HCEC 1CT (cell line): ENCODE measurements at places on chromosomes 2 and 18.

DNA sequence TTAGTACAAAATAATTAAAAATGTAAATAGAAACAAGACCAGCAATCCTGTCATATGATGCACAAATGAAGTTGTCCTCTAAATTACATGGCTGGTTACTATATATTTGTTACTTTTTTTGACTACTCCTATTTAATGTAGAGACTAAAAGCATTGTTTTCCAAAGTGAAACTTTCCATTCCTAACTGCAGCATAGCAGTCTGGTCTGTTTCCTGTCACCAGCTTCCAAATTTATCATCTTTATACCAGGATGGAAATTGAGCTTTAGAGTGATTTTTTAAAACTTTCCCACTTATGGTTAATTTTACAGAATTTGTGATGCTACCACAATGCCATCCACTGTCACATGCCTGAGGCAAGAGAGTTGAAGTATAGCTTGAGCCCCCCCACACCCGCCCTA is 33.5 kb upstream of the RAB27B start:
- no peak for DNase-seq

GRCh38 chr2:216739035-216739434 is 43.7 kb upstream of the IGFBP5 start:
- no peak for DNase-seq

GRCh38 chr18:32139835-32140283 is 48.2 kb downstream of the RNF138 start:
- no peak for DNase-seq

- DNase-seq, result no peak
Observed at GRCh38 chr2:9631878-9632700, 1.3 kb upstream of the YWHAQ start.

- DNase-seq, result peak; percentile 6
Observed at GRCh38 chr18:79400091-79400590, 4.4 kb downstream of the NFATC1 start.

DNA sequence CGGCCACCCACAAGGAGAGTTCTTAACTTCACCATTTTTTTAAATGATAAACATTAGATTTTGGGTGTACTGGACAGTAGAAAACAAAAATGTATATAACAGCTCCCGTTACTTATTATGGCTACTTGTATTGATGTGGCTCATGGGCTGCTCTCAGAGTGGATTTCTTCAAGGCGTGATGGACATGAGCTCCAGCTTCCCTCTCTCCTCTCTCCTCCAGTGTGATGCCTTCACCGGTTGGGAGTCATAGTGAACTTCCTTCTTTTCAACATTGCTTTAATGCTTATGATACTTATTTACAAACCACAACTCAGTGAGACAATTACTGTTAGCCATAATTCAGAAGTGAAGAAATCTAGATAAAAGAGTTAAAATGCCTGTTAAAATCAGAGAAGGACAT is 515.2 kb downstream of the RNF144A start:
- no peak for DNase-seq

DNA sequence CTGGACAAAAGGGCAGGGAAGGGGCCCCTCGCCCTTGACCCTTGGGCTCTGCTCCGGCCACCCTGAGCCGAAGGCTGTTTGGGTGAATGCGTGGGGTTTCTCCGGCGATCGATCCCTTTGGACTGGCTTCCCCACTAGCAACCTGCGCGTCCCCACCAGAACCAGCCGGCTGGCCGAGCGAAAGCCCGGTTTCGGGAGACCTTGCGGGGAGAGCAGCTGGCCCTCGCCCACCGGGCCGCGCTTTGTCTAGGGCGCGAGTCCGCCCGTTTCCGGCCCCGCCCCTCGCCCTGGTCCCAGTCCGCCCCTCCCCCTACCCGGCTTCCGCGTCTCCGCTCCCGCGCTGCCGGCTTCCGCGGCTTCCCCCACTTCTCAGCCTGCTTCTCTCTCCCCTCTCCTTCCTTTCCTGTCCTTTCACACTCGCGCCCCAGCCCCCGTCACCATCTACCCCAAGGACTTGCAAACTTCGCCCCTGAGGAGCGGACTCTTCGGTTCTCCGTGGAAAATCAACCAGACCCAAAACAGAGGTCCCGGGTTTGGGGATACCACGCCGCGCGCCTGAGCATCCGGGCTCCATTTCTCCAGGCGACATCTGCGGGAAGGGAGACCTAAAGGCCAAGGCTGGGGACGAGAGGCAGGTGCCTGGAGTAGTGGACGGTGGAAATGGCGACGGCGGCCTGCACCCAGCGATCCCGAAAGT is 48.0 kb upstream of the ATP6V1B1 start:
- no peak for DNase-seq

GRCh38 chr2:98438190-98439133 is 6.2 kb upstream of the INPP4A start:
- DNase-seq, result no peak

DNA sequence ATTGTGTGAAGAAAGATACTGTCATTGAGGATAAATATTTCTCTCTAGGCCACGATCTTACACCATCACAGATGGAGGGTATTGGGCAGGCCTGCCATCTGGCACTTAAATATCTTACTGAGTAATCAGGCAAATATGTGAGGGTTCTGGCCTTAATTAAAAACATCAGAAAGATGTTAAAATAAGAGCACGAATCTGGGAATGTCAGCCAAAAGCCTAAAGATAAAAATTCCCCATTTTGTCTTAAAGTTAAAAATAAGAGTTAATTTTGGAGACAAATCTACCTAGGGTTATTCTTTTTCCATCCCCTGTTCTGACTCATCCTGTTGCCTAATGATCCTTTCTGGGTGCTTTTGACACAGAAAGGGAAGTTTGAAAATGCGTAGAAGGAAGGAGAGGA is 121.0 kb downstream of the SUCLG1 start:
- DNase-seq, result peak; percentile 7

- DNase-seq, result peak; percentile 62
Observed at GRCh38 chr2:112092286-112093041, 37.4 kb downstream of the TMEM87B start.

DNA sequence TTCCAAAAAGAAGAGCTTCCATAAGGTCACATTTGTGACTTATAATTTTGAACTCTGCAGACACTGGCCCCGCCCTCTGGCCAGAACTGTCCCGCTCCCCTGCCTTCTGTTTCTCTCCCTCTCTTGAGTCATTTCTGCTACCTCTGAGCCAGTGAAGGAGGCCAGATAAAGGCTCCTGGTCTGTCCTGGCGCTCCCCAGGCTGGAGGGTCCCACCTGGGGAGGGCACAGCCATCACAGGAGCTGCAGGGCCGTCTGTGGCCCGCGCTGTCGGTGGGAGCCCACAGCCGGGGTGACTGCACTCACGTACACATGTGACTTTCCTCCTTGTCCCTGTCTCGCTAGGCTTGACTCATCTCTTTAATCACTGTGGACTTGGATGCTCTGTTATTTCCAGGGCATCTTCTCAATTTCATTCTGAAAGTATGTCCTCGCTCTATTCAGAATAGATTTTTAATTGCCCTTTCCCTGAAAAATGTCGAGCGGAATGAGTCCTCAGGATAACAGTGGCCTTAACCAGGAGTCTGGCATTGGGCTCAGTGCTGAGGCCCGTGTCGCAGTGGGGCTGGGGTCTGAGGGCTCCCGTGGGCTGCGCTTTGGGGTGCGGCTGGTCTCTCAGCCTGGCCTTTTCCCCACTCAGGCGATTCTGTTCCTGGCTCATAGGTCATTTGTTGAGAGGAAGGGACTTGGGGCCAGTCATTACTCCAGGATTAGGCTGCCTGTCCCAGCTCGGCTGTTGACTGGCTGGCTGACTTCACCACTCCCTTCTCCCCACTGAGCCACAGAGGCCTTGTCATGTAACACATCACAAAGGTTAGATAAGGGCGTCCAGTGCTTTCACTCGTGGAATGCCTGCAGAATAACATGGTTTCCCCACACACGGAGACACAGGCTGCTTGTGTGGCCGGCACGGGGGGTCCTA is 34.5 kb downstream of the KLHL29 start:
- peak; percentile 64 for DNase-seq
